ENCODE measurements at places on chromosomes 4 and X.

- no peak for DNase-seq
Measured at GRCh38 chrX:126141014-126141413, 25.1 kb downstream of the DCAF12L2 start.

GRCh38 chrX:133290076-133290475 is 71.9 kb upstream of the TFDP3 start:
- DNase-seq: no peak

- DNase-seq: no peak
Measured at GRCh38 chrX:56789518-56790070, 60.6 kb downstream of the NBDY start.

DNA sequence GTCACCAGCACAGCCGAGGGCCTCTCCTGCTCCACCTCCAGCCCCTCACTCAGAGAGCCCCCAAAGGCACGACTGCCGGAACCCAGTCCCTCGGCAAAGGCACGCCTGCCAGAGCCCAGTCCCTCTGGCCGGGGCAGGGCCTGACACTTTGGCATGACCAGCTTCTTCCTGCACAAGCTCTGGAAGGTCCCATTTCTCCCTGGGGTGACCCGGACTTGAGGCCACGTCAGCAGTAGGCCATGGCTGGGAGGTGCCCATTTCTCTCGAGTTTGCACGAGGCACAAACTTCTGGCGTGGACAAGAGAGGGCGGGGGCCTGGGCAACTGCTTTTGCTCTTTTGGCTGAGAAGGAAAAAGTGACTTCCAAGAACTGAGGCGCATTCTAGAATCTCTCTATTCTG is 62.2 kb upstream of the GPR78 start:
- no peak for DNase-seq

DNA sequence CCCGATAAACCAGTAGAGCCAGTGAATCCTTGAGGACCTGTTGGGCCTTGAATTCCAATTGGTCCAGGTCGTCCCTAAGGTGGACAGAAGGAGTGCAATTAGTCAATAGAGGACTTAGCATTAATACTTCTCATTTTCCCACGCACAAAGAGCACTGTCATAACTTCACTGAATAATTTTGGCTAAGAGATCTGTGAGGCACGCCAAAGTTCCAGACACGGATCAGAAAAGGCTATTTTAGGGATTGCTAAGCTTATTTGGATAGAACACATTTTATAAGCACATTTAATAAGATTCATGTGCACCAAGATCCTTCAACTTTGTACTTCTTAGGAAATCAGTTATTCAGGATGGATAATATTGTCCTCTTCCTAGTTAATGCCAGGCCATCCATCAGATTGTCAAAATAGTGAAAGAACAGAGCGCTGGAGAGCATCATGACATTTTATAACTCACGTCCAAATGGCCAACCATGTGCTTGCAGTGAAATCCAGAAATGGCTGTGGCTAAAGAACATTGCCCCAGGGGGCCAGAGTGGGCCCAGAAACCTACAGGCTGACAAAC is 129.8 kb downstream of the ATG4A start:
- no peak for DNase-seq

DNA sequence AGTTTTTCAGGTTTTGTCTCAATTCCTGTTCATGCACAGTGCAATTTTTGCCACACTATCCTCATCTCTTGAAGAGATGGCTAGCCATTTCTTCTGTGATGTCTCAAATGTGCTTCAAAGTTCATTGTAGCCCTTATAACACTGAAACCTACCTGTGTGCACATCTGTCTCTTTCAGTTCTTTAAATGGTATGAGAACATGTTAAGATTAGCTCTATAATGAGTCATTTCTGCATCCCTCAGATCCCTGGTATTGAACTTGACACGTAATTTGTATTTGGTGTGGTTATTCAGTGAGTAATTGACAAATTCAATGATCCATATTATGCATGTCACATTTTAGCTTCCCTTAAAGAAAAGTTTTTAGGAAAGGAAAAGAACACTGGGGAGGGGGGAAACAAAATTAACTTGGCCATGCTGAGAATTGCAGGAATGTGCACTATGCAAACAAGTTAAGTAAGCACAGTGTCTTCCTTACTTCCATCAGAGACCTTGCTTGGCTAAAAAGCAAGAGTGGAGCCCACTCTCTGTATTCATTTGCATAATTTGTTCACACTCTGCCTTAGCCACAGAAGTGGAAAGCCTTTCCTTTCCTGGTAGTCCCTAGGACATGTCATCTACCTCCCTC is 659.8 kb upstream of the MAGEB2 start:
- no peak for DNase-seq

- no peak for DNase-seq
Measured at GRCh38 chr4:107071108-107071507, 35.0 kb upstream of the DKK2 start.

DNA sequence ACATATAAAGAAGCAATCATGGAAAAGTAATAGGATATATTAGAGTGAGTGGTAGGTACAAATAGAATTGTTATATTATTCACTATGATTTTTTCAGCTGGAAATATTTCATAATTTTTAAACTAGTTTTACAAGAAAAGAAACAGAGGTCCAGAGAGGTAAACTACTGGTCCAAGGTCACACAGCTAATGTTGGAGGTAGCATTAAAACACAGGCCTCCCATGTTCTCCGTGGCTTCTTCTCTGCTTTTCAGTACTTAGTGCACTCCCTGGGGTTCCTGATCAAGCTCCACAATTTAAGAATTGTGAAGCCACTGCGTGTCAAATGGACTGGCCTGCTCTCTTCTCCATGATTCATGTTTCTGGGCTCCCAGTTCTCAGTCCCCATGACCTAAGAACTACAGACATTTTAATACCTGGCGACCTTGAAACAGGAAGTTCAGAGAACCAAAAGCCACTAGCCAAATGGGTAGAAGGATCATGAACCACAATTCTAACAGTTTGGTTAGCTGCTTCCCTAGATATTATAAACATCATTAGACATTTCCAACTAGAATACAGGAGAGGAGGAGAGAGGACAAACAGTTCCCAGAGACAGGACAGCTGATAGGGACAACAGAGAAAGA is 172.0 kb upstream of the KLF3 start:
- DNase-seq: no peak

- DNase-seq: no peak
Measured at GRCh38 chr4:20356565-20356964, 104.9 kb downstream of the SLIT2 start.

GRCh38 chrX:47958761-47959342 is 44.9 kb downstream of the ZNF182 start:
- peak; percentile 3 for DNase-seq

GRCh38 chr4:7910952-7911578 is 28.6 kb downstream of the AFAP1 start:
- no peak for DNase-seq

GRCh38 chrX:42495139-42495538 is 282.8 kb downstream of the PPP1R2C start:
- no peak for DNase-seq

DNA sequence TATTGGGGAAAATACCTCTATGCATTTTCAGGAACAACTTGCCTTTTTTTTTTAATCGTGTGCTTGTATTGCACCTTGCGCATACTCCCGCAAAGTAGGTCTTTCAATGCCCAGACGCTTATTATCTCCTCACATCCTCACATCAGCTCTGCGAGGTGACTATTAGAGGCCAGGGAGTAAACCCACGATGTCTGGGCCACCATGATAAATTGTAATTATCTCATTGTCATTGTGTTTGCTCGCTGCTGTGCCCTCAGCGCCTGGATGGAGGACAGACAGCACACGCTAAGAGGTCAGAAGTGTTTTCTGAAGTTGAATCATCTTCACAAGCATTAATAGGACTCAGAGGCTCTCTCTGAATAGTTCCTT is 1.0 kb upstream of the RELL1 start:
- no peak for DNase-seq

- DNase-seq: no peak
Measured at GRCh38 chr4:75629239-75629638, 1.1 kb downstream of the CDKL2 start.

DNA sequence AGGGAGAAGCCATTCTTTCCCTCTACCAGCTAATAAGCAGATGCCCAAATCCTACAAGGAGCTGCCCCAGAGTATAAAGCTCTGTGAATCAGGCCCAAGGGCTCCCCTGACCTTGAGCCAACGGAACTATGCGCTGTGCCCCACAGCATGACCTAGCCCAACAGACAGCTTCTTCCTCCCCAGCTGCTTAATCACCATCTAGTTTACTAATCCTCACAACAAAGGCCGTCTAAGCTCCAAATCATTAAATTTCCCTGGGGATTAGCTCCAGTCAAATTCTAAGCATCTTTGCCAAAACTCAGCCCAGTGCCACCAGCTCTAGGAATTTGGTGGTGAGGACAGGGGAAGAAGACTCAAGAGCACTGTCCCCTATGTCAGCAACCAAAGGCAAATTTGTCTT is 113.1 kb downstream of the SHROOM4 start:
- no peak for DNase-seq

DNA sequence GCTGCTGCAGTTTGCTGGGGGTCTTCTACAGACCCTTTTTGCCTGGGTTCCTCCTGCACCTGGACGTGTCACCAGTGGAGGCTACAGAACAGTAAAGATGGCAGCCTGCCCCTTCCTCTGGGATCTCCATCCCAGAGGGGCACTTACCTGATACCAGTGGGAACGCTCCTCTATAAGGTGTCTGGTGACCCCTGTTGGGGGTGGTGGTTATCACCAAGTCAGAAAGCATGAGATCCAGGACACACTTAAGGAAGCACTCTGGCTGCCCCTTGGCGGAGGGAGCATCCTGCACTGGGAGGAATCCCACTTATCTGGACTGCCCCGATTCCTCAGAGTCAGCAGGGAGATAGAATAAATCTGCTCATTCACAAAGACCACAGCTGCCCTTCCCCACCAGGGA is 218.9 kb upstream of the GALNTL6 start:
- no peak for DNase-seq

- no peak for DNase-seq
Measured at GRCh38 chr4:89757154-89757719, 79.7 kb downstream of the SNCA start.

DNA sequence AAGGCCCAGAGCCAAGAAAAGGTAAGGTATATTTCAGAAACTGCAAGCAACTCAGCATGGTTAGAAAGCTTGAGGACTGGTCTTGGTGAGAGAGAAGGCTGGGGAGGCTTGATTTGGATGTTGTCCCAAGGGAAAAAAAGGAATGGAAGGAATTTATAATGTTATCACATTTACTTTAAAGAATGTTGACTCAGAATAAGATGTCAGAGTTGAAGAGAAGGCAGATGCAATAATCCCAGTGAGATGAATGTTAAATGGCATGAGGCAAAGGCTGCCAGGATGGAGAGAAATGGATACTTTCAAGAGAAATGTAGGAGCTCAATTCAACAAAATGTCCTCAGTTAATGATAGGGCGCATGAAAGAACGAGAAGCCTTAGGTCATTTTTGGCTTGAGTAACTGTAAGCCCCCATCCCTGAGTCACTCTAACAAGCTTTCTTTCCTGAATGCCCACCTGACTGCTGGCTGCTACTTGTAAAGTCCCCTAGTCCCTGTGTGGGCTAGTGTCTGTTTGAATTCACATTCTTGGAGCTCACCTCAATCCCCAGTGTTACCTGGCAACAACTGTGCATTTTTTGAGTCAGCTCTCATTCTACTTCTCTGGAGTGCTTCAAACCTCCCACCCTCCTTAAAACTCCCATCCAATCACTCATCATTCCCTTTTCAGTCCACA is 103.0 kb upstream of the TAPT1 start:
- DNase-seq: no peak

GRCh38 chr4:181662383-181662782 is 580.8 kb upstream of the TENM3 start:
- DNase-seq: no peak

- DNase-seq: no peak
Measured at GRCh38 chr4:174198828-174199227, 84.6 kb downstream of the FBXO8 start.

GRCh38 chrX:152573866-152574265 is 63.8 kb upstream of the GABRQ start:
- DNase-seq: no peak

DNA sequence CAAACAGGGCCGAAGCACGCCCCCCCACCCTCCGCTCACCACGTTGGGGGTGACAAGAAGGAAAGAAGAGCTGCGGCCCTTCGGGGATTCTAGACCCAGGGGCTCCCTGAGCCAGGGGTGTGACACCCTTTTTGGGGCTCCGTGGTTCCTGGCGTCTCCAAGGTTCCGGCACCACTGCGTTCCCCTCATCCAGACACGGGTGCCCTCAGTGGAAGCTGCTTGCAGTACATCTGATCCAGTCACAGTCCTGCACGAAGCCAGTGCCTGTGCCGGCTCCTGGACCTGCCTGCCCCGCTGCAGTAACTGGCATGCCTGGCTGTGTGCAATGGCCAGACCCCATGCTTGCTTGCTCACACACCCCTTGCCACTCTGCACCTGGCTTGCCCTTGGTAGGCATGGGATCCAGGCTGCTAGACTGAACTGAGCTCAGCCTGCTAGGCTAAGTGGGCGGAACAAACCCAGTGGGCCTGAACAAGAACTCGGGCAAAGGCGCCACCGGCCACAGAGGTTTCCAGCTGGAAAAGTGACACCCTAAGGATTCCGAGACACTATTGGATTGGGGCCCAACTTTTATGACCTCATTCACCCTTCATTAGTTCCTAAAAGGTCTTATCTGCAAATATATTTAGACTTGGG is 420.4 kb upstream of the AGA start:
- DNase-seq: no peak

DNA sequence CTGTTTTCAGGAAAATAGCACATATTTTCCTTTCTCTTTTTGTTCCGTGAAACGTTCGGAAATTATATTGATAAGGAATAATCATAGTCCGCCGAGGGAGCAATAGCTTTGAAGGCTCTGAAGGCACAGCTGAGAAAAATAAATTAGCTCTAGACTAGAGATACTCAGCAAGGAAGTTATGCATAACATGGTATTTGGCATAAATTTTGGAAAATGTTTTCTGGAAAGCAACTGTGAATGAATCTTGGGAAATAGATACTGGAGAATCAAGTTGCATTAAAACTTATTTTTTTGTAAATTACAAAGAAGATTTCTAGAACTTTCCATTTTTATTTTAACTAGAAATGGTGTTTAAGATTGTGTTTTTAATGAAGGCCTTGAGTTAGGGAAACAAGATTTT is 92.4 kb downstream of the HPRT1 start:
- no peak for DNase-seq

GRCh38 chrX:80432863-80433262 is 12.6 kb downstream of the TENT5D start:
- no peak for DNase-seq

GRCh38 chr4:28913466-28913865 is 1806.7 kb upstream of the PCDH7 start:
- no peak for DNase-seq

DNA sequence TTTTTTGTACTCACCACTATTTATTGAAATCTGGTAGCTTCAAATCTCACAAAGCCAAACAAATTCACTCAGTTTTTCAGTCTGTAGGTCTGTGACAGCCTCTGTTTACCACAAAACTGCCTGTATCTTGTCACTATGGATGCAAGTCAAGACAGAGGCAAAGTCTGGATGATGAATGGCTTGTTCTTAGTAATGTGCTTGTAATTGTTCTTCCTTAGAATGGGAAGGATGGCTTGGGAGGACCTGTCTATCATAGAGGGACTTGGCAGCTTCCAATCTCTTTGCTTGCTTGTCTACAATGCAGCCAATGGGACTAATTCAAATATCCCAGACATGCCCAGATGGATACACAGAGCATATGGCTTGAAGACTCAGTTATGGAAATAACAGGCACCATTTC is 141.2 kb upstream of the SCML1 start:
- DNase-seq: no peak

All from stimulated activated CD4-positive, alpha-beta T cell treated with anti-CD3 and anti-CD28 coated beads, Interleukin-2, amount 100 ng/mL, for 4 hours (primary cell).